ENCODE measurements at places on chromosomes 6 and 20. TPM values are rescaled to one million over a fixed set of nuclear protein-coding genes. Genes with fewer than 3 reads are reported as not detected.

SPATS1 gene
- not detected for total RNA-seq

BTBD3 gene
- 58.4 TPM for total RNA-seq

HLA-DQA2 gene
- not detected for total RNA-seq

HLA-DPA1 gene
- total RNA-seq, result 77.8 TPM

GRCh38 chr6:41784581-41785171, 2.8 kb upstream of the TOMM6 start:
- no peak overlapping the region for H3K27ac ChIP-seq
- H3K36me3 ChIP-seq, result peaks cover 2% of the 10 kb centered on the region
- DNase-seq, result no peak
- H3K4me3 ChIP-seq, result no peak overlapping the region
- no peaks in the 10 kb centered on the region for H3K27me3 ChIP-seq

- H3K36me3 ChIP-seq, result no peaks in the 10 kb centered on the region
- no peak overlapping the region for H3K27ac ChIP-seq
- no peak for DNase-seq
- H3K4me1 ChIP-seq, result no peaks in the 10 kb centered on the region
- no peaks in the 10 kb centered on the region for H3K27me3 ChIP-seq
- no peak overlapping the region for H3K4me3 ChIP-seq
Observed at GRCh38 chr6:117615750-117616390, 13.6 kb upstream of the GOPC start.

DNA sequence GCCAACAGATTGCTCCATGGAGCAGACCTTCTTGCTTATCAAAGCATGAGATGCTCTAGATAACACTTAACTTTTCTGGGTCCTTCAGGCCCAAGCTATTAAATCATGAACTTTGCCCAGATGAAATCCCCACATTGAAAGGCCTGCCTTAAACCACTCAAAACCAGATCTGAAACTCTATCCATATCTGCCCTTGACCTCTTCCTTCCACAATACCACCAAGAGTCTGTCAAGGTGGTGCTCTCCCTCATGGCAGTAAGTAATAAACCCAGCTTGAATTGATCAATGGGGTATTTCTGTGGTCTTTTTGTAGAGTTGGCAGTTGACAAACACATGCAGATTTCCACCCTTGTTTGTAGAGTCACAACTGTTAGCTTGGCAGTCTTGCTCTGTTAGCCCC, 135.5 kb downstream of the ISM1 start:
- H3K4me3 ChIP-seq, result no peak overlapping the region
- no peaks in the 10 kb centered on the region for H3K27me3 ChIP-seq
- no peaks in the 10 kb centered on the region for H3K4me1 ChIP-seq

DNA sequence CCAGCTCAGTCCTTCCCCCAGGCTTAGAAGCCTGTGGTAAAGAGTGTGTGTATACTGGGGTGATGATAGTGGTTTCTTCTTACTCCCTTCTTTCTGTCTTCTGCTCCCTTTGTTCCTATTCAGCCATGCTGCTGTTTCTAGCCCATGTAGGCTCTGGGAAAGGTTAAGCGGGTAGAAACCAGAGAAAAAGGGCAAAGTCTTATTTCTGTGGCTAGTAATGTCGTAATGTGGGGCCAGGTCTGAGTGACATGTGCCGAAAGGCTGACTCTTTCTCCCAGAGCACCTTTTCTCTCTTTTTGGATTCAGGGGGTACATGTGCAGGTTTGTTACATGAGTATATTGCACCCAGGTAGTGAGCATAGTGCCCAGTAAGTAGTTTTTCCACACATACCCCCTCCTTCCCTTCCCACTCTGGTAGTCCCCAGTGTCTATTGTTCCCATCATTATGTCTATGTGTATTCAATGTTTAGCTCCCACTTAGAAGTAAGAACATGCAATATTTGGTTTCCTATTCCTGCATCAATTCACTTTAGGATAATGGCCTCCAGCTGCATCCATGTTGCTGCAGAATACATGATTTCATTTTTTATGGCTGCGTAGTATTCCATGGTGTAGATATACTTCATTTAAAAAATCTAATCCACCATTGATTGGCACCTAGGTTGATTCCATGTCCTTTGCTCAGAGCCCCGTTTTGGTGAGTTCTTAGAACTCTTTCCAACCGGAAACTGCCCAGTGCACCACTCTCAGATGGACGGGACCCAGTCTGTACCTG, 74.3 kb downstream of the EFHC1 start:
- DNase-seq, result no peak
- no peak overlapping the region for H3K4me3 ChIP-seq
- H3K27ac ChIP-seq, result no peak overlapping the region
- no peaks in the 10 kb centered on the region for H3K36me3 ChIP-seq

GRCh38 chr20:35260426-35260825, 17.5 kb downstream of the MMP24OS start:
- DNase-seq, result no peak
- H3K4me1 ChIP-seq, result peaks cover 15% of the 10 kb centered on the region
- H3K27ac ChIP-seq, result no peak overlapping the region

GRCh38 chr6:109854541-109855308, 123.4 kb upstream of the GPR6 start:
- no peak for DNase-seq
- H3K4me1 ChIP-seq, result no peaks in the 10 kb centered on the region
- no peaks in the 10 kb centered on the region for H3K27me3 ChIP-seq
- no peak overlapping the region for H3K4me3 ChIP-seq

- no peak for DNase-seq
- no peaks in the 10 kb centered on the region for H3K36me3 ChIP-seq
- H3K4me1 ChIP-seq, result no peaks in the 10 kb centered on the region
- no peak overlapping the region for H3K27ac ChIP-seq
- H3K27me3 ChIP-seq, result no peaks in the 10 kb centered on the region
Observed at GRCh38 chr6:169292338-169293124, 38.9 kb upstream of the THBS2 start.

GRCh38 chr6:39520411-39520810, 197.9 kb upstream of the KCNK16 start:
- no peaks in the 10 kb centered on the region for H3K27me3 ChIP-seq
- no peak for DNase-seq
- no peaks in the 10 kb centered on the region for H3K4me1 ChIP-seq

GRCh38 chr20:17887331-17888030, 81.1 kb downstream of the SNX5 start:
- DNase-seq, result peak; percentile 55
- H3K27ac ChIP-seq, result peak overlapping the region; percentile 31
- H3K36me3 ChIP-seq, result no peaks in the 10 kb centered on the region

DNA sequence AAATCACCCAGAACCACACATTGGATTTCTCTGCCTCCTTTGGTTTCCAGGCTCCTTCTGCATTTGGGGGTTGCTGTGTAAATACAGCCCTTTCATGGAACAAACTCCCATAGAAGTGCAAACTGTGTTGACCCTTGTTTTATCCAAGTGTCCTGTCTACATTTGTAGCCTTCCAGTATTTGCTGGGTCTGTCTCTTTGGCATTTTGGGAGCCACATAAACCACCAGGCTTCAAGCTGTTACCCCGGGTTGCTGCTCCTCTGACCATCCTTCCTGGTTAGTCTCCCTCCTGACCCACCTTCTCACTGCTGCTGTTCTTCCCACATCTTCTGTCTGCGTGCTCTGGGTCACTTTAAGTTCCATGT, 7.6 kb upstream of the MTHFD1L start:
- peak overlapping the region; percentile 80 for H3K27ac ChIP-seq
- H3K27me3 ChIP-seq, result no peaks in the 10 kb centered on the region
- DNase-seq, result no peak
- no peaks in the 10 kb centered on the region for H3K36me3 ChIP-seq

DNA sequence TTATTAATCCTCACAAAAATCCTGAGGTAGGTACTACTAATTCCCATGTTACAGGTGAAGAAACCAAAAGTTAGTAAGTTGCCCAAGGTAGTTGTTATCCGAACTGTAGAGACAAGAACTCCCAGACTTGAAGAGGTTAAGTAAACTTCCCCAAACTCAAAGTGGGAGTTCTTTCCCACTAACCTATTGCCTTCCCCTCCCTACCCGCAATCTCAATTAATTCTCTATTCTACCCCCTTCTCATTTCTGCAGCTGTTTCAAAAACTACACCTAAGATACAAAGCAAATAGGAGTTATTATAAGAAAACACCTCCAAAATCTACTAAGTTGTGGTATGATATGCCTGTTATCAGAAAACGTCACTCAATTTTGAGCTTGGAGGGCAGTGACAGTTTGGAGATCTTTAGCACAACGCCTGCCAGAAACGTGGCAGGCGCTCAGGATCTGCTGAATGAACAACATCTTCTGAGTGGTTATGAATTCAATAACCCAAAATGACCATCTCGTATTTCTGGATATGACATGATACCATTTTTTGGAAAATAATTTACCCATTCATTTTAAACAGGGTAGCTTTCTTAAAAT, 7.1 kb downstream of the CSNK2A1 start:
- no peak for DNase-seq
- no peaks in the 10 kb centered on the region for H3K36me3 ChIP-seq
- no peaks in the 10 kb centered on the region for H3K27me3 ChIP-seq
- peak overlapping the region; percentile 80 for H3K27ac ChIP-seq

Measured in transverse colon (tissue), 4 donors.